CD4-positive, alpha-beta T cell treated with Interleukin-15 for 4 hours (primary cell): ENCODE measurements at places on chromosomes 7 and 10.

- DNase-seq = no peak
These were observed 629.3 kb downstream of the IPMK start for GRCh38 chr10:57638411-57638810.

GRCh38 chr10:97798958-97799610 is 27.3 kb upstream of the SFRP5 start:
- DNase-seq = no peak

- DNase-seq = no peak
These were observed 31.3 kb downstream of the FZD1 start for GRCh38 chr7:91295576-91295975.

DNA sequence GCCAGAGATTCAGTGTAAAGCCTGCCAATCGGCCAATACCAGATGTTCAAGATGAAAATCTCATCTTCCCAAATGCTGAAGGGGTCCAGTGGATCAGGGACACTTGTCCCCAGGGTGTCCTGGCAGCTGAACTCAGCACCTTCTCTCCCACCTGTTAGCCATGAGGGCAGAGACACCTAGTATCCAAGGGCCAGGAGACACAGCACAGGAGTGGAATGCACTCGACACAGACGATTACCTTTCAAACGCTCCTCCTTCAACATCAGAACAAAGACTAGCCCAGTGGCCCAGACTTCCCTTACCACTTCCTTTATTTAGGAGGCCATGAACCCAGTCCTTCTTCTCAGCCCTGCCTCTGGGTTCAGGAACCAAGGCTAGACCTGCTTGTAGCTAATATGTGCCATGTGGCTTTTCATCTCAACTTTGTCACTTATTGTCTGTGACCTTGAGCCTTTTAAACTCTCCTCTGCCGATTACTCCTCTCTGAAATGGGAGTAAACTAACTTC is 180.3 kb upstream of the PLXNA4 start:
- no peak for DNase-seq

DNA sequence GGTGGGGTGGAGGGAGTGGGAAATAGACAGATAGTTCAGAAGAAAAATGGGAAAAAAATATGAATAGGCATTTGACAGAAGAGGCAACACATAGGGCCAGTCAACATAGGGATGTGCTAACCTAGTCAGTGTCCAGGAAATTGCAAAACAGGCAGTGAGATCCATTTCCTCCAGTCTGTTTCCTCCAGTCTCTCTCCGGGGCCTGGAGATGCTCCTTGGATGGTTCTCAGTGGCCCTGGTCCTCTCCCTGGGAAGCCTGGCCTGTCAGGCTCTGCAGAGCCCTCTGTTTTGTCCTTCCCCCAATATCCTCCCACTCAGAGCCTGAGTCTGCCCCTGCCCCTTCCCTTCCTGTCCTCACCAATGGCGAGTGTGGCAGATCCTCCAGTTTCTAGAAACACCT is 52.6 kb downstream of the SYPL1 start:
- no peak for DNase-seq

GRCh38 chr10:90111671-90112070 is 410.3 kb downstream of the KIF20B start:
- no peak for DNase-seq

- DNase-seq = no peak
These were observed 63.5 kb downstream of the FAM53B start for GRCh38 chr10:124680675-124681074.

- no peak for DNase-seq
These were observed 31.0 kb upstream of the OPALIN start for GRCh38 chr10:96389785-96390184.

- peak; percentile 40 for DNase-seq
These were observed 26.4 kb upstream of the GNA12 start for GRCh38 chr7:2870471-2870931.

GRCh38 chr10:101061624-101062231 is at the start of gene KAZALD1:
Gene KAZALD1 (plus strand): TSS chr10:101061989. CDS start chr10:101062593, 604 bp downstream.
- no peak for DNase-seq

- DNase-seq = no peak
These were observed 304.4 kb upstream of the SHH start for GRCh38 chr7:156116514-156117215.

DNA sequence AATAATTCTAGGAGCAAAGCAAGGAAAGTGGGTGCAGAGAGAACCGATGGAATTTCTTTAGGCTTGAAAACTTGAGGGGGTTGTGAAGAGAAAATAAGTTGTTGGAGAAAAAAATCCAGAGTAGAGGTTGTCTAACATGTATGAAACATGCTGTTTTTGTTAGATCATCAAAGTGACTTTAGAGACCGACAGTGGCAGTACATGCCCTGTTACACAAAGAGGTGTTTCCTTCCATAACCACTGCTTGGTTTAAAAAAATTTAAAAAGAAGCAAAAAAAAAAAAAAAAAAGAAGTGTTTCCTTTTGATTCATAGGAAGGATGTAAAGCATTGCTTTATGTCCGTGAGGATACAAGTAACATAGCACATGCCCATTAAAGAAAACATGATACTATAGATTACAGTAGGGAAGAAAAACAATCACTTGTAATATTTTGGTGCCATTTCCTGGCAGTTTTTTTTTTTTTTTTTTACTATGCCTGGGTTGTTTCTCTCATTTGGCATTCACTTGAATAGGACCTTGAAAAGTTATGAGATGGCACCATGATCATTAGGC is 6.1 kb downstream of the ENTPD1 start:
- DNase-seq = no peak

DNA sequence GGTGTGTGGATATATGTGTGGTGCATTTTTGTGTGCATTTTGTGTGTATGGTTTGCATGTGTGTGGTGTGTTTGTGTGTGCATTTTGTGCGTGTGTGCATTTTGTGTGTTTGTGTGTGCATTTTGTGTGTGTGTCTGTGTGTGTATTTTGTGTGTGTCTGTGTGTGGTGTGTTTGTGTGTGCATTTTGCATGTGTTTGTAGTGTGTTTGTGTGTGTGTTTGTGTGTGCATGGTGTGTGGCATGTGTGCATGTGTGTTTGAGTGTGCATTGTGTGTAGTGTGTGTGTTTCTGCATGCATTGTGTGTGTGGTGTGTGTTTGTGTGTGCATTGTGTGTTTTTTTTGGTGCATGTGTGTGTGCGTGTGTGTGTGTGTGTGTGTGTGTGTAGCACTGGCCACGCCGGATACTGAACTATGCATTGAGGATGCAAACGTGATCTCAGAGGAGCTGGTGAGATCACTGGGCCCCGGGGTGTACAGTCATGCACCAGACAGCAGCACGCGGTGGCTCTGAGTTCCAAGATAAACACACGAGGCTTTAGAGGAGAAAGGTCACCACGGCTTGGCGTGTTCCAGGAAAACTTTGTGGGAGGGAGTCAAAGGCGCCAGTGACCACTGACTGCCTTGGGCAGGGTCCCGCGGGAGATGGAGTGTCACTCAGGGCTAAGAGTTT is 106.6 kb upstream of the SHH start:
- DNase-seq = no peak

DNA sequence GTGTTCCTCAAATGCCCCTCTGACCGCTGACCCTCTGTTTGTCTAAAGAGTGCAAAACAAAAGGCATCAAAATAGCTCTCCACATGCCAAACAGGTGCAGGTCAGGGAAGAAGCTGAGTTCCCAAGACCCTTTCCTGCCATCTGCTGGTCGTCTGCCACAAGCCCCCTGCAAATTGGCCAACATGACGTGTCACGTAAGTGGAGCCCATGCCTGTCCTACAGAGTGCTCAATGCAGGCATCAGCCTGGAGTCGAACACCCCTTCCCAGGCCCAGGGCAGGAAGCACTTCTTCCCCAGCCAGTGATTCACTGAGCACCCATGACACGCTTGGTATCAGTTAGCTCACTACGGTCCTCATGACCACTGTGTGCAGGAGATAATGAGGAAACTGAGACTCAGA is 14.1 kb downstream of the TMEM72 start:
- DNase-seq = no peak

DNA sequence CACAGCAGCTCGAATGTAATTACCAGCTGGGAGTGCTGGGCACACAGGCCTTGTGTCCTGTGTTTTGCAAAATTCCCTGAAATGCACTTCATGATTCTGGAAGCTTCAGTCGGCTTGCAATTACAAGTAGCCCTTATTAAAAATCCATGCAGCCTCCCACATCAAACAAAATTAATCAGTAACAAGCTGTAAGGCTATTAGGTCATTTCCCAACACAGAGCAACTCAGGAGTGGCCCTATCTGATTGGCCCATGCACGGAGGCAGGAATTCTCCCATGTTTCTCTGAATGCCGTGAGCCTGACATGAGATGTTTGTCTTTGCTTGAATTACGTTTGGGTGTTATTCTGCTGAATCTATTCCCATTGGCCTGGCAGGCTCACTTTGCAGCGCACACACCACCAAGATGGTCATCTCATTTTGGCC is 36.9 kb downstream of the FOXL3 start:
- DNase-seq = no peak

GRCh38 chr7:71843676-71844075 is 568.5 kb downstream of the CALN1 start:
- DNase-seq = no peak

DNA sequence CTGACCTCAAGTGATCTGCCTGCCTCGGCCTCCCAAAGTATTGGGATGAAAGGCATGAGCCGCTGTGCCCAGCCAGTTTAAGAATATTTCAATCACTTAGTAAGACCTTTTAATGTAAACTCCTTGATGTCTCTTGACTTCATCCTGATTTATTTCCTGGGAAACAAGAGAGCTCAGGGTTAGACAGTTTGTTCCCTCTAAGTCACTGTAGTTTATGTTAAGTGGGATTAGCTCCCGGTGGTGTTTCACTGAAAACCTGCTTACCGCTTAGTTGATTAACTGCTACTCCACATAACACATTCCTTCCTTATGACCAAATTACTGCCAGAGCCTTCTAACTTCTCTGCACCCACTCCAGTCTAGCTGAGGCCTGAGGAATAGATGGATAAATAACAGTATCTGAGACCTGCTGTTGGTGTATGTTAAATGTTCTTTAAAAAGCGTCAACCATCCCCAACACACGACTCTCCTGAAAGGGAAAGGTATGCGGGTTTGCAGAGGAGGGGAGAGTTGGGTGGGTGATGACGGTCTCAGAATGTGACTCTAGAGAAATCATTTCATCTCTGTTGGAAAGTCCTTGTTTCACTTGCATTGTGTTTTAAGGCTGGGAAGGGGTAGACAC is 48.7 kb downstream of the CREB3L2 start:
- DNase-seq = no peak

DNA sequence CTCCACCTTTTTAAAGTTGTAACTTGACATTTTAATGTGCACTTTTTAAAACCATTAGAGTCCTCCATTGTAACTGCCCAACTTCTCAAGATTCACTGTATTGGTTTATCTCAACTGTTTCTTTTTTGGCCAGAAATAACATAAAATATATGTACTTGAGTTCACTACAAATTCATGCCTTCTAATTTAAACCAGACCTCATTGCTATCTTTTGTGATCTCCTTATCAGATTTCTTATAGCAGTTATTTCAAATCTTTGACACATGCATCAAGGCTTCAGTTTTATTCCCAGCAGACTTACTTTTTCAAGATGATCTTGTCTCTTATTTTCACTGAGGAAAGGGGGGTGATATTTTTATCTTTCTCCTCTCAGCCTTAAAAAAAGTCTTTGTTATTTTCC is 154.3 kb downstream of the PHF14 start:
- DNase-seq = no peak

GRCh38 chr10:55330486-55330885 is 529.5 kb upstream of the PCDH15 start:
- DNase-seq = no peak

DNA sequence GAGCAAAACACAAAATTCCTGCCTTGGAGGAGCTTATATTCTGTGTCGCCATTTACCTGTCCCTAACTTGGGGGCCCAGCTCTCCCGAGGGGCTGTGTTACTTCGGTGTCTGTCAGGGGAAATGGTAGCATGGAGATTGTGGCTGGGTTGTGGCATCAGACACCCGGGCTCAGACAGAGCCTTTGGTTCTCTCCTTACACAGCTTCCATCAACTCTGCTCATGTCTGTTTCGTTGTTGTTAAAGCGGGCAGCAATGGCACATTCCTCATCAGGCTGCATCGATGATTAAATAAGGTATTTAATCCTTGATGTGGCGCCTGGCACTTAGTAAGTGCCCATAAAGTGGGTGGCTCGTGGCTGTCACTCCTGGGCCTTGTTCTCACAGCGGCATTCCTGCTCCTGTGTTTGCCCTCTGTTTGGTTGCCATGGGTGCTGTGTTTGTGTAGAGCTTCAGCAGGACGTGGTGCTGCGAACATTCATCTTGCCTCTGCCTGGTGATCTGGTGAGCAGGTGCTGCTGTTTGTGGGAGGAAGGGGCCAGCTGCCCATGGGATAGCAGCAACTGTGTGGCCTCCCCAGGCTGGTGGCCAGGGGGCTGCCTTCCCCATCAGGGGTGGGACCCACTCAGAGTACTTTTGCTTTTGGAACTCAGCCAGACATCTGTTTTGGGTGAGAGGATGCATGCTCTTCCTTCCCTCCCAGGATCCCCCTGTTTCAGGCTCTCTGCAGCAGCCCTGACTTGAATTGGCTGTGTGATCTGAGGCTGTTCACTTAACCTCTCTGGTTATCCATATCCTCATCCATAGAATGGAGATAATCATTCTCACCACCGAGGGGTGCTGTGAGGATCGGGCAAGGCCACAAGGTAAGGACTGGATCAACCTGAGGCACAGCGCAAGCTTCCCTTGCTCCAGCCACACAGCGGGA is 207.2 kb upstream of the SVIL start:
- DNase-seq = no peak

GRCh38 chr7:31014826-31015225 is 37.3 kb upstream of the ADCYAP1R1 start:
- DNase-seq = no peak

- no peak for DNase-seq
These were observed 424 bp downstream of the EGFR start for GRCh38 chr7:55019191-55019690.

- DNase-seq = no peak
These were observed 2.1 kb downstream of the ATP5MK start for GRCh38 chr10:103394180-103394579.

DNA sequence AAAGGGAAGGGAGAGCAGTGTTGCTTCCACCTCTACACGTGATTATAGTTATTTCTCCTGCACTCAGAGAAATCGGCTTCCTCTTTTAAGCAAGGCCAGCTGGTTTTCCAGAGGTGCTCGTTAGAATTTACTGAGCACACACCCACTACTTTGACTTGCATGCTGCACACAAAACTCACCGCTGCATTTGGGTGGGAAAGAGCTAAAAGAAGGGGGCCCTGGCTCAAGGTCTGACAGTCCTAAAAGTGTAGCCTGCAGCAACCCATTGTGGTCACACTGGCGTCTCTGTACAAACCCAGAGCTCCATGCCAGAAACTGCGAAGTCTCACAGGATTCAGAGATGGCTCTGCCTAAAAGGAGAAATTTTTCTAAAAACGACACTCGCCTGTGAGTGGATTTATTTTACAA is 133.7 kb downstream of the SLC25A13 start:
- DNase-seq = no peak

DNA sequence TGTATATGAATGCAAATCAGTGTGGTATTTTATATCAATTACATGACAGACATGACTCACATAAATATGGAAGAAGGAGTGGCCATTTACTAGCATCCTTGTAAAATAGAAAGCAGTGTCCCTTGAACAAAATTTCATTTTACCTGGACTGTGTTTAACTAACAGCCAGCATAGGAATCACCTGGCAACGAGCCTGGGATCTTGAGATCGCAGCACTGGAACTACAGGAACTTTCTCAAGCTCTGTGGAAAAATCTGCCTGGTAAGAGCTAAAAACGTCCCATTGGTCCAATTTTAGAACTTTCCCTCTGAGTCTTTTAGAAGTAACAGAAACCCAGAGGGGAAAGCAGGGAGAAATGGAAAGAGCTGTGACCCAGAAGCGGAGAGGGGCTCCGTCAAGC is 68.9 kb upstream of the AMPH start:
- no peak for DNase-seq
